ENCODE measurements at places on chromosomes 4 and X.

- no peak for DNase-seq
Measured at GRCh38 chr4:174521800-174522182, 497 bp downstream of the HPGD start.

- no peak for DNase-seq
Measured at GRCh38 chr4:119939071-119939995, 127.3 kb downstream of the MAD2L1 start.

GRCh38 chrX:77740376-77740905 lies 45.6 kb downstream of the ATRX start:
- DNase-seq = no peak

DNA sequence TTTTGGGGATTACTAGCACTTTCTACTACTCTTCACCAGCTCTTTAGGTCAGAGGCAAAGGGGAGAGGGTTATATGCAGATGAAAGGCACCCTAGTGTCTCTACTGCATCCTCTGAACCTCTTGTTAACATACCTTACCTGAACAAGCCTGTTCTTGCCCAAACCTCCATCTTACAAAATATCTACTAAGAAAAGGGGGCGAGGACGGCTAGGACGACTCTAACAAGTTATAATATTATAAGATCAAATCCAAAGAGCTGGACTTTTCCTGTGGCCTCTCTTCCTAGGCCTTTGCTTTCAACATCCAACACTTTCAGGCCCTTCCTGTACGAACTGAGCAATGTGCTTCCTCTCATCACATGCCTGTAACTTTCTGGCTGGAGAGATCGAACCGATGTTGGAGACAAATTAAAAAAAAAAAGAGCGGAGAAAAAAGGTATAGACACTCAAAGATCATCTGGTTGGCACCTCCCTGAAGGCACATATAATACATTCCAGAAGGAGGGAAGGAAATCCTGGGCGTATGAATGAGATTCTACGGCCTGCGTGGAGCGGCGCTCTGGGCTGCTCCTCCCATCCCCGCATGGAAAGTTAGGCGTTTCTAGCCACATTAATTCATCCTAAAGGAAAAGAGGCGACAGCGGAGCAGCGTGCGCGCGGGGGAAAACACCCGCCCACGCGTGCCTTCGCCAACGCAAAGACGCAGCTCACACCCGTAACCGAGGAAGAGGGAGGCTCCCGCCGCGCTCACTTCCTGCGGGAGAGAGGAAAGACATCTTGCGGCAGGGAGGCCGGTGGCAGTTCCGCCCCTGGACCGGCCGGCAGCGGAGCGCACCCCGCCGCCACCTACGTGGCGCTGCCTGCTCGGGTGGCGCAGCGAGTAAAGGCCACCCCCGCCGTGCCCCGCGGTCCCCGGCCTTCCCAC lies 808 bp downstream of the PRDM5 start:
- no peak for DNase-seq

DNA sequence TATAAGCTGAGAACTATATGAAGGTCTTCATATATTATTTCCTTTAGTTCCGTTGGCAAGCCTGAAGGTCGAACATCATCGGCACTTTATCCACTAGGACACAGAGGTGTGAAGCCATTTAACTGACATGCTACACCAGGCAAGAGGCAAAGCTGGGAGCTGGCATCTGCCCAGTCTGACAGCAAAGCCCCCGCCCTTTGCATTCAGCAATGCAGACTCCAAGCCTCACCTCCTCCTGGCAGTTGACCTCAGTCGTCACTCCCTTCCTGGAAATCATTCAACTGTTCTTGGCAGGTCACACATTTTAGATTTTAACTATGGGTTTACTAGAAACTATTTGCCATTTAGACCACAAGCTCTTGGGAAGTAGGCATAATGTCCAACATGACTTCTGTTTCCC lies 135.8 kb upstream of the FRG1 start:
- no peak for DNase-seq

GRCh38 chr4:101886826-101887225 lies 96.3 kb downstream of the BANK1 start:
- DNase-seq = no peak

DNA sequence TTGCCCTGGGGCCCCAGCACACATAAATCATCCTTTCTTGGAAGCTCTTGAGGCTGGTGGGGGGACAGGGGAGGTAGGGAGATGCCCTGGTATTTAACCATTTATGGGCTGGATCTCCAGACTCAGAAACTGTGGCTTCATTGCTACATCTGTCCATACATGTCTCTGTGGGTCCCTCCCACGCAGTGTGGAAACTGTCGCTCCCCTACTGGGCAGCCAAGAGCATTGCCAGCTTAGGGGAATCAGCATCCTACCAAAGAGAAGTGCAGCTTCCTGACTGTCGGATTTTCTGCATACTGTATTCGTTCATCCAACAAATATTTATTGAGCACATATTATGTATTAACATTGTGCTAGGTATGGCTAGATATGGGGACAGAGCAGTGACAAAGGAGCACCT lies 3.7 kb downstream of the GRIPAP1 start:
- no peak for DNase-seq

- no peak for DNase-seq
Measured at GRCh38 chrX:143945171-143945570, 61.3 kb downstream of the UBE2NL start.

DNA sequence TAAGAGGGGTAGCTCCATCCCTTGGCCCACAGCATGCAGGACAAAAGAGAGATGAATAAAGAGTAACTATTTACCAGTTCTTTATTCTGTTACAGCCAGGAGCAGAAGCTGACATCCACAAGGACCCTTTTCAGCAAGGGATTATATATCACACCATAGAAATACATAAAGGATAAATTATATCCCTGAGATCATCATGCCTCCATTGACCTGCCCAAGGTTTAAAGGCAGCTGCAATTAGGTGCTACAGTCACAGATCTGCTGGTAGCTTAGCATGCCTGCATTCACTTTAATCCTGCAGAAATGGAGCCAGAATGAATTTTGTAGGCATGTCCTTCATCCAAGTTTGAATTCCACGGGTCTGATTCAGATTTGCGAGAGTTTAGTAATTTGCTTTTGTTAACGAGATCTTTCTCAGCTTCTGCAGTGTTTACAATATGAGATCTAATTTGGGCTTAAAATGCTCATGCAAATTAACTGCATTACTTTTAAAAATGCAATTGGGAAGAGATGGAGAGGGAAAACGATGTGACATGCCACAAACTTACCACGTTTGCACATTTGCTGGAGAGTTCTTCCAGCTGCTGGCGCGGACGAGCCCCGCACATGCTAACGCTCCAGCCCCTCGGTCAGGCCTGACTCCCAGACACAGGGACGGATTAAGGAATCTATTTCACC lies 327.0 kb upstream of the NOCT start:
- no peak for DNase-seq

- DNase-seq = no peak
Measured at GRCh38 chr4:96016634-96017299, 176.9 kb downstream of the PDHA2 start.

DNA sequence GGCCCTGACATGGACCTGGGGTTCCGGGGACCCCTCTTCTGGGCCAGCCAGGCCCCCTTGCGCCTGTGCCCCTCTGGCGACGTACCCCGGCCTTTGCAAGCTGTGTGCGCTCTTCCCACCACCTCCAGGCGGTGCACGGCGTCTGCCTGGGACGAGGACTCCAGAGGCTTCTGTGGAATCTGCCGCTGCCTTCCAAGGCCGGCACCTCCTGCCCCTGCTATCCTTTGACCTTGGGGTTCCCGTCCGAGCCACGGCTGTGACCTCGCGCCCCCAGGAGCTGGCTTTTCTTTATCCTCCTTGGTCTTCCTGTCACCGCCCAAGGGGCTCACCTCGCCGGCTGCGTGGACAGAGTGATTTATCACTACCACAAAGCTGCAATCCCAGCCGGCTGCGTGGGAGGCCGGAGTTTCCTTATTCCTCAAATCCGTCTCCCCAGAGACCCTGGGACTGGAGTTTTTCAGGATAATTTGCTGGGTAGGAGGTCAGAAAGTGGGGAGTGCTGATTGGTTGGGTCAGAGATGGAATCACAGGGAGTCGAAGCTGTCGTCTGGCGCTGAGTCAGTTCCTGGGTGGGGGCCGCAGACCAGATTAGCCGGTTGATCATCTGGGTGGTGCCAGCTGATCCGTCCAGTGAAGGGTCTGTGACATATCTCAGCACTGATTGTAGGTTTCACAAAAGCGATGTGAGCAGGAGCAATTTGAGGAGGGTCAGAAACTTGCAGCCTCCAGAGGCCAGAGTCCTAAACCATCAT lies 19.8 kb upstream of the PLCXD1 start:
- no peak for DNase-seq

DNA sequence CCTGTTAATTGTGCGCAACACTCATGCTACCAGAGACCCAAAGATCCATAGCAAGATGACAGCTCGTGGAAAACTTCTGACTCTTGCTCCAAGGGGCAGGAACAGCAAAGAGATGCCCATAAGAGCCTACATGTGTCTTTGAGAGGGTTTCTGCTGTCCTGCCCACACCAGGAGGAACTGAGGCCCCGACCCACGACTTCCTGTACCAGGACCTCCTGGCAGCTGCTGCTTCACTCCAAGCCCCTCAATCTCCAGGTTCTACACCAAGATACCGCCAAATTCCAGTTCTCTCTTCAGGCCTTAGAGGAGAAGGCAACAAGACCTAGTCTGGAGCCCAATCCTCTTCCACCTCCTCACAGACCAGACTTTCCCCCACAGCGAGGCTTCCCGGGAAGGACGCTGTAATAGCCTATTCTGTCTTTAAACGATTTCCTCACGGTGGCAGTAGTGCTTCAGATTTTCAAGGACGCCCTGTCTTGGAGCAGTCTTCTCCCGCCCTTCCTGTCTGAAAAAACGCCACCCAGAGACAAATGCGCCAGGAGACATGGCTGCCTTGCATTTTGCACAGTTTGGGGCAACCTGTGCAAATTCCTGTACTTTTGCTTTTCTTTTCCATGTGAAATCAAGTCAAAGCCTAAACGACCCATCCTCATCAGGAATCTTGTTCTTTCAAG lies 230.2 kb upstream of the STK26 start:
- no peak for DNase-seq

GRCh38 chrX:119784747-119785446 lies 6.5 kb downstream of the RPL39 start:
- no peak for DNase-seq

GRCh38 chrX:15158736-15159406 lies 111.0 kb downstream of the ASB9 start:
- no peak for DNase-seq

- no peak for DNase-seq
Measured at GRCh38 chrX:15814771-15815365, 24.6 kb downstream of the ZRSR2 start.

- no peak for DNase-seq
Measured at GRCh38 chr4:141275834-141276233, 55.1 kb downstream of the ZNF330 start.

- DNase-seq = no peak
Measured at GRCh38 chr4:155735496-155735895, 23.3 kb upstream of the GUCY1B1 start.

DNA sequence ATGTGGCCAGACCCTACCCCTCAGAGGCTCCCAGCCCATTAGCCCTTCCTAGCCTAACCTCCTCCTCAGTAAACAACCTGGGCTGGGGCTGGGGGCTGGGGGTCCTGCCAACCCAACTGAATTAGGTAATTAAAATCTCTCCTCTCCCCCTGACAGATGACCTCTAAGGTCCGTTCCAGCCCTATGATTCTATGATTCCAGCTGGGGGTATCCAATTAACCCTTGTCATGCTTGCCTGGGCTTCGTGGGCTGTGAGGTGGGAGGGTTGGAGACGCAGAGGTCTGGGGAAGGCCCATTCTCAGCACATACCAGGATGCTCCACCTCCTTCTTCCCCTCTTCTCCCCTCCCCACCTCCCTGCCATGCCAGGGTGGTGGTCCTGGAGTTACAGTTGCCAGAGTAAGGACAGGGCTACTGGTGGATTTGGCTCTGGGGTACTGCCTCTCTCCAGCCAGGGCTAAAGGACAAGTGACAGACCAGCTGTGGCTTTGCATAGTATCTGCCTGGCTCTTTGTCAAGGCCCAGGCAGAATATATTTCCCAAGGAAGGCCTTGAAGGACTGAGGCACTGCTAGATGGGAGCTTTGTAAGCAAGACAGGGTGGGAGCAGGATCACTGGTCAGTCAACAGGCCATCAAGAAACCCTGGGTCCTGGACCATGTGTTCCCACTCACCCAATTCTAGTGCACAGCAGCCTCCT lies 82.1 kb downstream of the EFNB1 start:
- no peak for DNase-seq

DNA sequence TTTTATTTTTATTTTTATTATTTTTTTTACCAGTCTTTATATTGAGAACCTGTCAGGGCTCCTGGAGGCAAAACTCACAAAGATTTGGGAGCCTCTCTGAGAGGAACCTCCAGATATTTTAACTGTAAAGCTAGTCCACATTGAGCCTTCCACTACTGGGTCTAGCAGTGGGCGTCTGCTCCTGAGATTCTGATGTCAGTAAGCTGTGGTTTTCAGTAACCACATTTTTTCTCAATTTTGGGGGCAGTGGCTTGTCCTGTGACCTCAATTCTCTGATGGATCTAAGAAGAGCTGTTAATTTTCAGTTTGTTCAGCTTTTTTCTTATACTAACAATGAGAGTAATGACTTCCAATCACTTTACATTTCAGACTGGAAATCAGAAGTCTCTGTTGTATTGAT lies 23.6 kb upstream of the GPRASP1 start:
- no peak for DNase-seq

DNA sequence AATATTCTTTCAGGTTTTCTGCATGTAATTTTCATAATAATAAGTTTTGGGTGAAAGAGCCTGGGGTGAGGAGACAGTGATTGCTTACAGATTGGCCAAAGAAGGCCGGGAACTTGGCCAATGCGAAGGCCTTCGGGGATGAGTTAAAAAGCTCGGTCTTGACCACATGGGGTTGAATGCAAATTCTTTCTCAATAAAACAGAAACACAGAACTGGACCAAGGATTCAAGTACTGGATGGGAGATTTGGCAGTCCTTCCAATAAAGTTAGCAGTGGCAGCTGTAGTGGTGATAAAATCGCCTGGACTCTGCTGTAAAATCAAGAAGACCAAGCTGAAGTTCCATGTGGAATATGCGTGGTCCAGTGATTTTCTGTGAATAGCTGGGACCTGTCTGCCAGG lies 282.2 kb upstream of the KLF3 start:
- no peak for DNase-seq

GRCh38 chr4:162836773-162837172 lies 329.9 kb downstream of the NAF1 start:
- no peak for DNase-seq

- DNase-seq = no peak
Measured at GRCh38 chr4:184255871-184256642, 38.4 kb upstream of the ENPP6 start.

DNA sequence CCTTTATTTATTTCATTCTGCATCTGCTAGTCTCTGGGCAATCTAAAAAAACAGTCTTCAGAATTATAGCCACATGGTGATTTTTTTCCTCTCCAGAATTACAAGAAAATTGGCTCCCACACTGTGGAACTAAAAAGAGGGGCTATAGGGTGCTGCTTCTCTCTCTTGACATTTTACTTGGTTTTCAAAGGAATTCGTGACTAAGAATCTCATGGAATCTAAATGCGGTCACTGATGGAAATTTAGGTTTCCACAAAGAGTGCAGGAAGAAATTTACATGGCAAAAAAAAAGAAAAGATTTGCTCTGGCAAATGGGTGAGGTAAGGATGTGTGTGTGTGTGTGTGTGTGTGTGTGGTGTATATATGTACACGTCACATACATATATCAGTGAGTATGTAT lies 10.2 kb downstream of the ATXN3L start:
- no peak for DNase-seq

GRCh38 chr4:54445866-54446265 lies 211.9 kb upstream of the KIT start:
- DNase-seq = no peak
